ENCODE measurements at places on chromosomes 2 and 18.

GRCh38 chr2:74573747-74574562, 19.4 kb downstream of the DOK1 start:
- DNase-seq, result no peak

GRCh38 chr2:225165052-225165451, 122.8 kb upstream of the DOCK10 start:
- DNase-seq, result no peak

- no peak for DNase-seq
Observed at GRCh38 chr2:226184540-226184939, 615.1 kb downstream of the IRS1 start.

GRCh38 chr18:74623047-74623816, 25.6 kb downstream of the ZNF407 start:
- DNase-seq, result peak; percentile 2

DNA sequence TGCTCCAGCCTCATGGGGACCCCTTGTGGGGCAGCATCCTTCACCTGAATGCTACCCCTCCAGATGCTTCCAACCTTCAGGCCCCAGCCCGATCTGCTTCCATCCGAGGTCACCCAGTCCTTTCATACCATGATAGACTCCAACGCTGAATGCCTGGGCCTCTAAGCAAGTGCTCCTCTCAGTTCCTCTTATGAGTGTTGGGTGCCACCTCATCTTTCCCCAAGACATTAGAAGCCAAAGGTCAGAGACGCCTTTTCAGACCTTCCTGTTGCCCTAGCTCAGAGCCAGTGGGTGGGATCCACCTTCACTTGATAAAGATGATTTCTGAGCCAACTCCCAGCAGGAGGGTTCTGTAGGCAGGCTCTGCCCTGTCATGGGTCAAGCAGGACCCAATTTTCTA, 174.5 kb upstream of the MGAT5 start:
- no peak for DNase-seq

GRCh38 chr18:61669320-61669719, 223.5 kb downstream of the RNF152 start:
- no peak for DNase-seq

DNA sequence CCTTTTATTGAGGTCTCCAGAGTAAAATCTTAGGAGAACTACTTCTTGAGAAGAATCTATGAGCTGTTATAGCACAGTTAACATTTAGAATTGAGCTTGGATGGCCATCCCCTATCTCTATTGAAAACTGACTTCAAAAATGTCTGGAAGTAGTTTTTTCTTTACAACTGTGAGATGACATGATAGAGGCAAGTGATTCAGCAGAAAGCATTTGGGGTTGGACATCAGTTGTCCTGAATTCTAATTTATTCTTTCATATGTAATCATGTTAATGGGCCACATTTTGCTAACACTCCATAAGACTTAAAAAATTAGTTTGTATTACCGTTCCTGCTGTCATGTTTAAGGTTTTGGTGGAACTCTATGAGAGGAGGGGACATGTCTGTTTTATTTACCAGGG, 237.0 kb upstream of the SLC14A2 start:
- no peak for DNase-seq

- no peak for DNase-seq
Observed at GRCh38 chr2:126811101-126811500, 87.6 kb upstream of the TEX51 start.
